ENCODE measurements at places on chromosomes 4 and X. TPM values are rescaled to one million over a fixed set of nuclear protein-coding genes. Genes with fewer than 3 reads are reported as not detected.

GRCh38 chrX:22699581-22700091 is 300.1 kb upstream of the DDX53 start:
- DNase-seq = no peak

Gene PABPC1L2B
- polyA plus RNA-seq = not detected

DNA sequence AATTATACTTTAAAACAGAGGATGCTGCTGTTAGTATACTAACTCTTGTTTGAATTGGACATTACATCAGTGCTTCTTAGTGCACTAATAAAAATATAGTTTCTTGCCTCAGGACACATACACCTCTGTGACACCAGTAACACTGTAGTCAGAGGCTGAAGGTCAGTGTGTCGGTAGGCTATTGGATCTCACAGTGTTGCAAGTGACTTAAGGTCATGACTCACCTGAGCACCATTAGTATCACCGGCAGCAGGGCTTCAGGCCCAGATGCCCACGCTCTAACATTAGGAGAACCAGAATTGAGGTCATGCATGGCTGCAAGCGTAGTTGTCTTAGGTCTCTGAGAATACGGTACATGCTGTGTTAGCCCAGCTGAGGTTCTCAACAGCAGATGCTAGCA is 15.2 kb downstream of the ETDC start:
- no peak for DNase-seq

DNA sequence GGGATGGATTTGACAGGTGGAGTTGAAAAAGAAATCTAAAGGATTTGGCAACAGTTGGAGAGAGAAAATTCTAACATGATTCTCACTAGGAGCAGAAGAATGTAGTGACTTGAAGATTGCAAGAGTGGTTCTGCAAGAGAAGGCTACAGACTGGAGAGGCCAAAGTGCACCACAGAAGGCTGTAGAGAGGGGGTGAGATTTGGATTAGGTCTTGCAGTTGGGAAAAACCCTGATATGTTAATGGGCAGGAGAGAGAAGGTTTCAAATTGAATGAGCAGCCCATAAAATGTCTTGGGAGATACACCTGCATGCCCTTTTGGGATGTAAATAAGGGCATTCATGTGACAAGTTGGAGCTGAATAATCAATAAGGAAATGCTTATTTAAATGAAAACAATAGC is 14.7 kb upstream of the VEGFD start:
- no peak for DNase-seq

GRCh38 chr4:73836373-73837279 is at the start of gene CXCL6:
TSS of gene CXCL6 (plus strand) at chr4:73836678. CDS start at chr4:73836751, 73 bp downstream.
- DNase-seq = no peak

DNA sequence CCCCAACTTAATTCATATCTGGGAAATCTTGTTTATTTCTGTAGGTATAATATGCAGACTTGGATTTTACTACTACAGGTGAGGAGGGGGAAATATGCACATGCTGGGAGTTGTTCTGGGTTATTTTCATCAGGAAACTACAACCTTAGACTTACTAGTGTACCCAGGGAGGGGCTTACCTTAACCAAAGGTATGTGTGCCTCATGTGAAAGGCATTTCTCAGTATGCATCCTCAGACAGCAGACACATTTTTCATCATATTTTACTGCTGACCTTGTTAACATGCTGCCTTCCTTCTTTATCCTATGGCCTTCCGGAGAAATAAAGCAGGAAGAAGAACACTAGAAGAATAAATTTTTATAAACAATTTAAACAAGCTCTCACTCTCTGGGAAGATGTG is 214.9 kb downstream of the SPANXN4 start:
- no peak for DNase-seq

DNA sequence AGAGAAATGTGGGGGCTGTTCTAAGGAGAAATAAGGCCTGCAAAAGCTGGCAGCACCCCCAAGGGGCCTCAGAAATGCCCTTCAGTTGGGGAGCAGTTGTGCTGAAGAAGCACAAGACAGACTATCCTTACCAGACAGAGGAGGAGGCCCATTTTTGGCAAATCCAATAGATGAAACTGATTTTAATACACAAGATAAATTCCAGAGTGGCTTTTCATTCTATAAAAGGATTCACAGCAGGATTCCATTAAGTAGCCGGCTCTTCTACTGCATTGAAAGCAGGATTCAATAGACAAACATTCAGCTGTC is 8.1 kb downstream of the SEPTIN6 start:
- no peak for DNase-seq

Gene MAP3K15
- polyA plus RNA-seq = not detected

DNA sequence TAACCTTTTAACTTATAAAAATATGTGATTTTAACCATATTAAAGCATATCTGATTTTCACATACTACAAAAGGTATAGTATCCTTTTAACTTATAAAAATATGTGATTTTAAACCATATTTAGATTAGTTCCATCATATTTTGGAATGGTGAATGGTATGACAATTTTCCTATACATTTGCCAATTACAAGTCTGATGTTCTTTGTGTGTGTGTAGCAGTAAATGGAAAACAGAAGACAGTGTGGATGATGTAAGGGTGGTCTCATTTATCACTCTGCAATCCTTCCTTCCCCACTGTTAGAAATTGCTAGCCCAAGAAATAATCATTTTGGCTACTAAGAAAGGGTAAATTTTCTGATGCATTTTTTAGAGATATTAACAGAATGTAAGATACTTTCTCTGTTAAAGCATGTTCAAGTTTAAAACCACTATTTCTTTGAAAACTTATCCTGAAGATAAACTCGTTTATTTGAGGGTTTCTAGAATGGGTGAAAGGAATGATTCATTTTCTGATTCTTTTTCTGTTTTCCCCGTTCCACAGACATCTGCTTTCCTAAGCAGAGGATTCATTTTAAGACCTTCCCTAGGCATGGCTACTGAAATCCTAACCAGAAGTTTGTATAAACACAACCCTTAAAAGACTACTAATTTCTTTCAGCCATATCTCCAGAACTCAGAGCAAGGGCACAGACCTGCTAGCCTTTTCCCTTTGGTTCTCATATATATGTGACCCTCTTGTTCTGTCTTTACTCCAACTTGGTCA is 21.0 kb downstream of the NUDT6 start:
- DNase-seq = no peak

DNA sequence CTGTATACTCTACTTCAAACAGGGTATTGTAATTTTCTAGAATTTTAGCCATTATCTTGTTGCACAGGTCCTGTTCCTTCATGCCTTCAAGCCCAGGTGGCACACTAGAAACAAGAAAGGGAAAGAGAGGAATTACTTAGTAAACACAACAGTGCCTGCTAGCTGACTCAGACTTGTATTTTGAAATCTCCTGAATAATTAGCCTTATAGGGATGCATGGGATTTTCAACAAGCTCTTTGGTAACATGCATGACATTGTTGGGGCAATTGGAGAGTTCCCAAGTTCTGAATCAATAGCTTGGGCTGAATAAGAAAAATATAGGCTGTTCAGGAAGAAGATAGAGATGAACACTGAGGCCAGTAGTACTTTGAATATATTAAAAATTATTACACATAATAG is 118.8 kb downstream of the FAM13A start:
- no peak for DNase-seq

Measured in B cell (primary cell).